ENCODE measurements at places on chromosomes 3 and 15. TPM values are rescaled to one million over a fixed set of nuclear protein-coding genes. Genes with fewer than 3 reads are reported as not detected.

OSTN gene
- not detected for total RNA-seq

CNTN3 gene
- total RNA-seq, result 9.4 TPM

ZBBX gene
- total RNA-seq, result not detected

ARHGAP31 gene
- 19.0 TPM for total RNA-seq

CCR8 gene
- total RNA-seq, result not detected

POC1A gene
- total RNA-seq, result 3.4 TPM

TGM5 gene
- not detected for total RNA-seq

SAMMSON gene
- not detected for total RNA-seq

FBXO40 gene
- not detected for total RNA-seq

C3orf22 gene
- total RNA-seq, result not detected

HYAL1 gene
- total RNA-seq, result 1.2 TPM

DNA sequence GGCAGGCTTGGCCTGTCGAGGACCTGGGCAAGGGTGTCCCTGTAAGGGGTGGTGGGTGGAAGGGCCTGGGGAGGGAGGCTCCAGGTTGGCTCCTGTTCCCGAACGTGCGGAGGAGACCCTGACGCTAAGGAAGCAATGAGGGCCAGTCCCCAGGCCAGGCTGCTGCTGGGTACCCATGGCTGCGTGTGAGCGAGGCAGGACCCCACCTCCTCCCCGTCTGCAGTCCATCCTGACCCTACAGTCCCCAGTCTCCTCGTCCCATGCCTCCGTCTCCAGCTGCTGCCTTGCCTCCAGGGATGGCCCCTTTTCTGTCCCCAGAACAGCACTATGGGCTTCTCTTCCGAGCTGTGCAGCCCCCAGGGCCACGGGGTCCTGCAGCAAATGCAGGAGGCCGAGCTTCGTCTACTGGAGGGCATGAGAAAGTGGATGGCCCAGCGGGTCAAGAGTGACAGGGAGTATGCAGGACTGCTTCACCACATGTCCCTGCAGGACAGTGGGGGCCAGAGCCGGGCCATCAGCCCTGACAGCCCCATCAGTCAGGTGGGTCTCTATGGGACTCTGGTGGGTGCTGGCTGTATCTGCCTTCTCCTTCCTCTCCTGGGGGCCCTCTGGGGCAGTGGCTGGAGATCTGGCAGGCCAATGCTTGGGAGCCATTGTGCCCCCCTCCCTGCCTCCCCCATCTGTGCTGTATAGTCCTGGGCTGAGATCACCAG is 571 bp downstream of the FES start:
- DNase-seq, result no peak

DNA sequence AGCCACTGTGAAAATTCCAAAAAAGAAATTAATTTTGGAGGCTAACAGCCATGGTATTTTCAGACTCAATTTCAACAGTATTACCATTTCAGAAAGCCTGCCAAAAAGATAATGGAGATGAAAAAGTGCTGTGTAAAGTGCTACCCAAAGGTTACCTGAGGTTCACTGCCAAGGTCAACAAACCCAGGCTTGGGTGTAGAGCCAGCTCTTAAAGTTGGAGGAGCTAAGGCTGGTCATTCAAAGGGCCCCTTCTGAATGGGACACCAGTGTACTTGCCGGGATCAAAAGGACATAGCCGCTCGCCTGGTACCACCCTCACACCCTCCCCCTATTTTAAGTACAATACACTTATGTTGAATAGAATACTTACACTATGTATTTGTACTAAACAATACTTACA is 64.5 kb downstream of the ETV5 start:
- no peak for DNase-seq

DNA sequence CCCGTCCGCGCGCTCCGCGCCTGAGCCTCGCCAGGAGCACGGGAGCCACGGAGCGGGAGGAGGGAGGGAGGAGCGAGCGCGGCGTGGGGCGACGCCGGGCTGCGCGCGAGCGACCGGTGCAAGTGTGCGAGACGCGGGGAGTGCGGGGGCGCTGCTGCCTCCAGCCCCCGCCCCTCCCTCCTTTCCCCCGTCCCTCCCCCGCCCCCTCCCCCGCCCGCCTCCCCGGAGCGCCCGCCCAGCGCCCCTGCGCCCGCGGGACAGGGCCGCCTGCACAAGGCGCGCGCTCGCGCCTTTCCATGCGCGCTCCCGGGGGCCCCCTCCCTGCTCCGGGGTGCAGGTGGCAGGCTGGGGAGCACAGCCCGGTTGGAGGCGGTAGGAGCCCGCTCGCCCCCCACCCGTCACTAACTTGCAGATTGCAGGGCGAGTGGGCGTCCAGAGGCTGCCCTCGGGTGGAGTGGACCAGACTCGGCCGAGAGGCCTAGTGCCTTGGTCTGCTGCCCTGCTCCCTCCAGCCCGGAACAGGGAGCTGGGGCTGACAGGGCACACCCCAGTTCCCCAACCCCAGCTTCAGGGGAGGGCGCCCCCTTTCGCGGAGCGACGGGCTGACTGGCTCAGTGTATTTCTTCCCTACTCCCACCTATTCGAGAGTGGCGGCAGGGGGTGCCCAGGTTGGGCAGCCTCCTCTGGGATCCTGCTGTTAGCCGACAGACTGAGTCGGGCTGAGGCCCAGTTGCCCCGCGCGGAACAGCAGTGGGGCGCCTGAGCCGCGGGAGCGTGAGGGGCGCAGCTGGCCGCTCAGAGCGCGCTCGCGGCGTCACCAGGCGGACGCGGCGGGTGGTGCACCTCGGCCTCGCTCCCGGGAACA is at the start of gene WNT7A:
WNT7A (minus strand) TSS at position 126 of the 865 bp plus-strand sequence. CDS start 255 bp downstream, outside the sequence.
- DNase-seq, result no peak

DNA sequence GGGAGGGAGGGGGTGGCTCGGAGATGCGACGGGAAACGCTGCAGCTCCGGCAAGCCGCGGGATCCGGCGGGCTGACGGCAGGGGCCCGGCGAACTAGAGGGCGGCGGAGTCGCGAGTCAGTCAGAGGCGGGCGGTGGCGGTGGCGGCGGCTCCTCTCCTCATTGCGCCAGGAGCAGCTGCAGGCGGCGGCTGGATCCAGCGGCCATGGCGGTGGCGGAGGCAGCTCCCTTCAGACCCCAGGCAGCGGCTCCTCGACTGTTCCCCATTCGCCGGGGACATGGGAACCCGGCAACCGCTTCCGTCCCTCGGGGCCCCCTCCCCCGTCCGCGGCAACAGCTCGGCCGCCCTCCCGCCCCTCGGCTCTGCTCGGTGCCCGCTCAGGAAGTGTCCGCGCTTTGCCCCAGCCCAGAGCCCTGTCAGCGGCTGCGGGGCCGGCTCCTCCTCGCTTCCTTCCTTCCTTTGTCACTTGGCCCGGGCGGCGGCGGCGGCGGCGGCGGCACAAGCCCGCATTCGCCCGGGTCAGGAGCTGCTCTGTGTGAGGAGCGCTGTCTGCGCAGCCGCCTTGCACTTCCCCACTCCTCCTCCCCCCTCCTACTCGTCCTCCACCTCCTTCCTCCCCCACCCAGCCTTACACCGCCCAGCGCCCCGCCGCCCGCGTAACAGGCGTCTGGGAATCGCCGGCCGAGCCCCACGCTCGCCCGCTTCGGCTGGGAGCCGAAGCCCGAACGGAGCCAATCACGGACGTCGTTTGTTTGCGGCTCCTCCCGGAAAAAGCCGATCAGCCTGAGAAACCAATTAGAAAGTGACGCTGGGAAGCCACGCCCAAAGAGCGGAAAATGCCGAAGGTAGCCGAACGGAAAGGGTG is at the start of gene GSK3B:
GSK3B (minus strand) TSS at position 537 of the 865 bp plus-strand sequence. CDS start 1,013 bp downstream, outside the sequence.
- DNase-seq, result peak; percentile 99

GRCh38 chr15:101113114-101114005 is 138.5 kb downstream of the CHSY1 start:
- DNase-seq, result no peak

DNA sequence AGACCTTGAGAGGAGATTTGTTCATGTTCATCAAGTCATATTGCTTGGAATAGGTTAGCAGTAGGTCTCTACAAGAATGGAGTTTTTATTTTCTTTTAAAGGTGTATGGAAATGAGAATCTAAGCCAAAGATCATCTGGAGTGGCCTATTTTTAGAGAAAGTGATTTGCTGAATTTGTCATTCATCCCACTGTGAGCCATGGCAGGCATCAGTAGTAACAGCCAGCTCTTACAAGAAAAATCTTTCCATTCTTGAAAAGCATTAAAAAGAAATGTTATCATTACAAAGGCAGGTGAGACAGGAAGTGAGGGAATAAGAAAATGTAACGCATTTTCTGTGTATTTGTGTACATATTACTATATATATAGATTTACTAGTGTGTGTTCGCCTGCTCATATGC is 29.6 kb downstream of the STAC start:
- DNase-seq, result no peak
